ENCODE measurements at places on chromosomes 1 and 21.

- H3K4me3 ChIP-seq = no peak overlapping the region
- H3K36me3 ChIP-seq = no peaks in the 10 kb centered on the region
- no peaks in the 10 kb centered on the region for H3K4me1 ChIP-seq
- H3K27ac ChIP-seq = no peak overlapping the region
- no peaks in the 10 kb centered on the region for H3K27me3 ChIP-seq
Observed at GRCh38 chr1:116951200-116951935, 41.7 kb downstream of the PTGFRN start.

DNA sequence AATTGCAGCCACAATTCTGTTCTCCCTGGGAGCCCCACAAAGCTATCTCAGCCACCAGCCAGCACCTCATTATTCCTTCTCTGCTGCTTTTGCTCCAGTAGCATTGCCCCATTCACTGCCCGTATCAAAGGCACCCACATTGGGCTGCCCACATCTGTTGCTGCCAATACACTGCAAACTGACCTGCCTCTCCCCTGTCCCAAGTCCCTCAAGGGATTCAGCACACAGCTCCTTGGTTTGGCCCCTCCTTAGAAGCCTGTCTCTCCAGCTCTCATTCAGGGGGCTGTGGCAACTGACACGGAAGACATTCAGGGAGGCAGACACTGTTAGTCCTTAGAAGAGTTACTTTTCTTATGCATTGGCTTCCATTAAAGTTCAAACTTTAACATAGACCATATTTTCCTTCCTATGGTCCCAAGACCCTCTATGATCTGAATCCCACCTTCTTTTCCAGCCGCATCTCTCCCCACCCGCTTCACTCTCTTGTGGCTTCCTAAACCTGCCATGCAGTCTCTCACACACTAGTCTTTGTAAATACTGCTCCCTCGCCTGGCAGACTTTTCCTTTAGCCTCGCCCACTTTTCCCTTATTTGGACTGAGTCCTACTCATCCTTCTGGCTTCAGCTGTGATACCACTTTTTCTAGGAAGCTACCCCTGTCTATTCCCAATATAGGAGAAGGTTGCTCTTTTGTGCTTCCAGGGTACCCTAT, 19.3 kb upstream of the KLHDC8A start:
- peaks cover 50% of the 10 kb centered on the region for H3K27me3 ChIP-seq
- H3K36me3 ChIP-seq = no peaks in the 10 kb centered on the region
- H3K4me3 ChIP-seq = no peak overlapping the region
- no peak for DNase-seq

- no peak overlapping the region for H3K27ac ChIP-seq
- H3K4me3 ChIP-seq = no peak overlapping the region
- DNase-seq = no peak
- no peaks in the 10 kb centered on the region for H3K27me3 ChIP-seq
- H3K4me1 ChIP-seq = no peaks in the 10 kb centered on the region
Observed at GRCh38 chr1:77756052-77756754, 3.4 kb downstream of the USP33 start.

- H3K27ac ChIP-seq = no peak within 1 kb of the TSS
- no peaks in the 10 kb centered on the region for H3K27me3 ChIP-seq
- no peaks in the 10 kb centered on the region for H3K4me1 ChIP-seq
- no peak within 1 kb of the TSS for H3K4me3 ChIP-seq
- DNase-seq = no peak
- H3K36me3 ChIP-seq = no peaks in the 10 kb centered on the region
Observed at GRCh38 chr1:247948558-247948957, at the start of gene OR2L8. Gene OR2L8 (plus strand): TSS chr1:247948858. CDS start chr1:247948858, 0 bp downstream.

DNA sequence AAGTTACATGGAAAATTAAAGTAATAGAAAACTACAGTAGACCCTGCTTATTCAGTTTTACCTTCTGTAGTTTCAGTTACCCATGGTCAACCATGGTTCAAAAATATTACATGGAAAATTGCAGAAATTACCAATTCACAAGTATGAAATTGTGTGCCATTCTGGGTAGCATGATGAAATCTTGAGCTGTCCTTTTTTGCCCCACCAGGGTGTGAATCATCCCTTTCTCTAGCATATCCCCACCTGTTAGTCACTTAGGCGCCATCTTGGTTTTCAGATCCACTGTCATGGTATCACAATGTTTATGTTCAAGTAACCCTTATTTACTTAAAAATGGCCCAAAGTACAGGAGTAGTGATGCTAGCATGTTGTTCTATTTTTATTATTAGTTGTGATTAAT, 3.5 kb upstream of the LRIF1 start:
- peaks cover 7% of the 10 kb centered on the region for H3K4me1 ChIP-seq
- no peak overlapping the region for H3K4me3 ChIP-seq
- no peak for DNase-seq
- no peaks in the 10 kb centered on the region for H3K36me3 ChIP-seq
- no peak overlapping the region for H3K27ac ChIP-seq

- no peak overlapping the region for H3K4me3 ChIP-seq
- H3K27ac ChIP-seq = no peak overlapping the region
- H3K27me3 ChIP-seq = no peaks in the 10 kb centered on the region
- H3K36me3 ChIP-seq = no peaks in the 10 kb centered on the region
- peak; percentile 66 for DNase-seq
Observed at GRCh38 chr1:53485478-53486394, 26.5 kb downstream of the DMRTB1 start.

- no peaks in the 10 kb centered on the region for H3K36me3 ChIP-seq
- H3K27me3 ChIP-seq = no peaks in the 10 kb centered on the region
- no peak for DNase-seq
- no peak overlapping the region for H3K27ac ChIP-seq
Observed at GRCh38 chr1:214310010-214310409, 29.1 kb downstream of the SMYD2 start.

- no peaks in the 10 kb centered on the region for H3K36me3 ChIP-seq
- H3K27ac ChIP-seq = no peak overlapping the region
- H3K4me3 ChIP-seq = no peak overlapping the region
- H3K27me3 ChIP-seq = peaks cover 66% of the 10 kb centered on the region
- no peak for DNase-seq
Observed at GRCh38 chr1:4022715-4023114, 122.6 kb upstream of the C1orf174 start.
